ENCODE measurements at places on chromosomes 3 and 15. TPM values are rescaled to one million over a fixed set of nuclear protein-coding genes. Genes with fewer than 3 reads are reported as not detected.

The TOP2B gene
- total RNA-seq = 91.8 TPM

The FBXO40 gene
- total RNA-seq = 0.39 TPM

The LTK gene
- 74.6 TPM for total RNA-seq

DNA sequence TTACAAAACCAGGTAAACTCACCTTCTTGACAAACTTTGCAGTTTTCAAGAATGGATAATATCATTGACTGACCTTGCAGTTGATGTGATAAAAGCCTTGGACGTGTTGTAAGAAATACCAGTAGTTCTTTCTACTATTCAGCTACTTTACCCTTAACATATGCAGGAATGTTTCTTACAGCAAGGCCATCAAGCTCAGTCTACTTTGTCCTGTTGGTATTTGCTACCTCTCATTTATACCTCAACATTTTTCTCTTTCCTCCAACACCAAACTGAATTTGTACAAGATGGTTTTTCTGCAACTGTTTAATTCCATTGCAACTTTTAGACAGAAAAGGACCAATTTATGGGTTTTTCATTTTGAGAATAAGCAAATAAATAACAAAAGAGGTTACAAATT, 147.4 kb upstream of the BCHE start:
- DNase-seq = no peak

- DNase-seq = no peak
Measured at GRCh38 chr3:177735431-177735830, 538.1 kb upstream of the TBL1XR1 start.

DNA sequence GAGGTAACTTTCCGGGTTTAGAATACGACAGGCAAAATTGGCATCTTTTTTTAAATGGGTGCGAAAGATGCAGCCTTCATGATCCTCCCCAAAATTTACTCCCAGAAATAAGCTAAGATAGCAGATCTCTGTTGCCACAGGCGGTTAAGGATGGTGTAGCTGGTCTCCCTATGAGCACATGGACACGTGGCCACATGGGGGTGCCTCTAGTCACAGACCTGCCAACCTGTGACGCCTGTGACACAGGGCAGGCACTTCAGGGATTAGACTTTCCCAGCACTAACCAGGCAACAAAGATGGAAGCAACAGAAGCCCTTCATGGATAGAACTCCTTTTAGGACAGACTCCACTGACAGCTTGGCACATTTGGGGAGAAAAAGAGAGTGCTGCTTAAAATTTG, 320.3 kb downstream of the THSD4 start:
- no peak for DNase-seq

- no peak for DNase-seq
Measured at GRCh38 chr15:93467337-93467736, 378.3 kb upstream of the RGMA start.

DNA sequence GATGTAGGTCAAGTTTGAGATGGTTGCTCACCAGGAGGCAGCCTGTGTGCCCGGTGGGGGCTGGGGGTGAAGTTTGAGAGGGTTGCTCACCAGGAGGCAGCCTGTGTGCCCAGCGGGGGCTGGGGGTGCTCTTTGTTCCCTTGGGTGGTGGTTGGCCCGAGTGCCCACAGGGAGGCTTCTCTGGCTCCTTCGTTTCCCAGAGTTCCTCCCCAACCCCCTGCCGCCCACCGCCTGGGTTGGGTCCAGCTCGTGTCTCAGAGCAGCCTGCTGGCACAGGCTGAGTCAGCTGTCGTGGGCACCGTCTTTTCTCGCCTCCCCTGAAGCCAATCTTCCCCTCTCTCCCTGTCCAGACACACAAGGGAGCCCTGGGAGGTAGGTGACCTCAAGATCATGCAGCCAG, 3.1 kb downstream of the APBA2 start:
- no peak for DNase-seq

- DNase-seq = no peak
Measured at GRCh38 chr3:133591271-133591742, 17.8 kb downstream of the CDV3 start.

DNA sequence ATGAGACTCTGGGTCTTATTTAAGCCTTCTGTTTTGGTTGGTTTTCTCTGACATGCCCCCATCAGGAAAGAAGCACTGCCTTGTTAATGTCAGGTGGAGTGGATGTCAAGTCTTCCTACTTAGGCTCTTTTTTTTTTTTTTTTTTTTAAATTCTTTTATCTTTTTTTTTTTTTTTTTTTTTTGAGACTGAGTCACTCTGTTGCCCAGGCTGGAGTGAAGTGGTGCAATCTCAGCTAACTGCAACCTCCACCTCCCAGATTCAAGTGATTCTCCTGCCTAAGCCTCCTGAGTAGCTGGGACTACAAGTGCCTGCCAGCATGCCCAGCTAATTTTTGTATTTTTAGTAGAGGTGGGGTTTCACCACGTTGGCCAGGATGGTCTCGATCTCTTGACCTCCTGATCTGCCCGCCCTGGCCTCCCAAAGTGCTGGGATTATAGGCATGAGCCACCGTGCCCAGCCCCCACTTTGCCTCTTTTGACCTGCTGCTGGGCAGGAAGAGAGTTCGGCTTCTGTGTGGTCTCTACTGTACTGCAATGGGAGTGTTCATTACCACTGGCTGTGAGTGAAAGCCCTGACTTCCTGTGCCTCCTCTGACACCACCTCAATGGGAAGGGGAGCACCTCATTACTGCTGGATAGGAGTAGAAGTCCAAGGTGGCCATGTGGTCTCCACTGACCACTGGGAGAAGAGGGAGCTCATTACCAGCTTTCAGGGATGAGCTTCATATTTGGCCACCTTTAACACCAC, 10.9 kb downstream of the CTDSPL start:
- no peak for DNase-seq

DNA sequence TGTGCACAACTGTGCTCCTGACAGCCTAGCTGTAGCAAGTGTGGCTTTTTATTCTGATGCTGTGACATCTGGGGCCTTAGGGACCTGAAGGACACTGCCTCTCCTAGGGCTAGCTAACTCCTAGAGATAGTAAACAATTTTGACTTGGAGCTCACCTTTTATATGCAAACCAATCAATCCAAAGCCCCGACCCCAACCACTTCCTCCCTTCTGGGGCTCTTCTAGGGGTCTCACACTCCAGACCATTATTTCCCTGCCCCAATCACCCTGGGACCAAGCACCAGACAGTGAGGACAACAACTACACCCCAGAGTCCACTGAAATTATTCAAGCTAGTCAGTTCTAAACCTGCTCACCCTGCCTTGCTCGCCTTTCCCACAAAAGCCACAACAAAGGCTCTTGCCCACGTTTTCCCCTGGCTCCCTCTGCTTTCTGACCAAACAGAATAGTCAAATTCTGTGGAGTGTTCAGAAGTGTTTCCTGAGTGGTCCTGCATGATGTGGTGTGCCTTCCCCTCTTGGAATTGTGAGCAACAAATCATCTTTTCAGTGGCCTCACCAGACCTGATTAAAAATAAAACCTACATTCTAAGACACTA, 84.2 kb upstream of the WNT5A start:
- no peak for DNase-seq

DNA sequence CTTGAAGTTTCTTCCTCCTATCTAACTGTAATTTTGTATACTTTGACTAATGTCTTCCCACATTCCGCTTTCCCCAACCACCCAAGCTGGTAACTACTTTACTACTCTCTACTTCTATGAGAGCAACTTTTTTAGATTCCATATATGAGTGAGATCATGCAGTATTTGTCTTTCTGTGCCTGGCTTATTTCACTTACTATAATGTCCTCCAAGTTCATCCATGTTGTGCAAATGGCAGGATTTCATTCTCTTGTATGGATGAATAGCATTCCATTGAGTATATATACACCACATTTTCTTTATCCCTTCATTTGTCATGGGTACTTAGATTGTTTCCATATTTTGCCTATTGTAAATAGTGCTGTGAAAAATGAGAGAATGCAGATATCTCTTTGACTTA, 78.5 kb upstream of the CCNL1 start:
- no peak for DNase-seq

- no peak for DNase-seq
Measured at GRCh38 chr3:28891485-28891884, 389.4 kb upstream of the RBMS3 start.

- DNase-seq = no peak
Measured at GRCh38 chr15:89095073-89095472, 6.8 kb downstream of the ABHD2 start.

- no peak for DNase-seq
Measured at GRCh38 chr15:43516801-43517353, 531 bp upstream of the MAP1A start.

- DNase-seq = no peak
Measured at GRCh38 chr3:51670053-51670822, 814 bp upstream of the TEX264 start.

DNA sequence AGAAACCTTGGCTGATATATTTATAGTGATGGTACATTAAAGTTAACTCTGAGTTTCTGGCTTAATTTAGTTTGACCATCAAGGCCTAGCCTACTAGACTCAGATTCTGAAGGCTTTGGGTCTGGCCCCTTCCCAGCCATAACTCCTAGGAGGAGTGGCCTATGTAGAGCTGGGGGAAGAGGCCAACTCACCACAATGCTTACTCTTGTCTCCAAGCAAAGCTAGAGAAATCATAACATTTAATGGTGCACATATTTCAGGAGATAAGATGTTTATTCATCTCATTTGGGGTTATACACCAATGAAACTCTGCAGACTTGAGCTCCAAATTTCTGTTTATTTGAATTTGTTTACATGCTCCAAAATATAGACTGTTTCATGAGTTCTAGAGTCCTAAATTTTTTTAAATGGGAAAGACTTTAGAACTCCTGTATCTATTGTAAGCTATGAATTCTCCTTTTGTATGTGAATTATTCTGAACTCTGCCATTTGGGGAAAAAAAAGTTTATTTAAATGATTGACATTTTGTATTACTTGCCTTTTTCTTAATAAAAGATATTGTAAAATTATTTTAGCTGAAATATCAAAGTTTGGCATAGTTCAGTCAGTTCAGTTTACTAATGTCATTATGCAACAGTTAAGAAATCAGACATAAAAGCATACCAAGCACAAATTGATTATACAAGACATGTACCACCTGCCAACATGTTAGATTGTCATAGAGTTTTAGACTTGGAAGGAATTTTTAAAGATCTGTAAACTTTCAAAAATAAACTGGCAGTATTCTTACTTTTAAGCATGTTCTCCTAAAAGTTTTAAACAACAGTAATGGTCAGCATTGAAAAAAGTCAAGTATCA, 143.4 kb upstream of the NR2E3 start:
- no peak for DNase-seq

DNA sequence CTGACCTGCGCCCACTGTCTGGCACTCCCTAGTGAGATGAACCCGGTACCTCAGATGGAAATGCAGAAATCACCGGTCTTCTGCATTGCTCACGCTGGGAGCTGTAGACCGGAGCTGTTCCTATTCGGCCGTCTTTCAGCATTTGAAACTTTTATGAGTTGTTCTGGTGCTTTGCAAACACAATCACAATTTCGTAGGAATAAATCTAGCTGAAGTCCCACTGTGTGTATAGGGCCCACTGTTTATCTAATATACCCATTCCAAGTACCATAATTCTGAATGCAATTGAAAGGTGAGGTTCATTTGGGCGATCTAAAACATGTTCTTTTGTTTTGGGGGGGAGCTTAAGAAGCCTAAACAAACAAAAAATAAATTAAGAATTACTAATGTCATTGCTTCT, 572.1 kb downstream of the FGF12 start:
- no peak for DNase-seq

DNA sequence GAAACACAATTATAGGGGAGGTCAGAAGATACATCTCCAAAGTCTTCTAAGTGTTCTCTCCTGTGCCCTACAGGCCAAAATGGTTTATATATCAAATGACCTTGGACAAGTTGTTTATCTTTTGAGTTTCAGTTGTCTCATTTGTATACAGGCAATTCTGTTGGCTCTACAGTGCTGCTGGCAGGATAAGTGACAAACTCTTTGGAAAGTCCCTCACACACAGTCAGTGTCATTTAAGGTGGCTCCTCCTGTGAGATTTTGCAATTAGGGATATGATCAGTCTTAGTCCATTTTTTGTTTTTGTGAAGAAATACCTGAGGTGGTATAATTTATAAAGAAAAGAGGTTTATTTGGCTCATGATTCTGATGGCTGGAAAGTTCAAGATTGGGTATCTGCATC, 1035.8 kb upstream of the CFAP20DC start:
- no peak for DNase-seq

DNA sequence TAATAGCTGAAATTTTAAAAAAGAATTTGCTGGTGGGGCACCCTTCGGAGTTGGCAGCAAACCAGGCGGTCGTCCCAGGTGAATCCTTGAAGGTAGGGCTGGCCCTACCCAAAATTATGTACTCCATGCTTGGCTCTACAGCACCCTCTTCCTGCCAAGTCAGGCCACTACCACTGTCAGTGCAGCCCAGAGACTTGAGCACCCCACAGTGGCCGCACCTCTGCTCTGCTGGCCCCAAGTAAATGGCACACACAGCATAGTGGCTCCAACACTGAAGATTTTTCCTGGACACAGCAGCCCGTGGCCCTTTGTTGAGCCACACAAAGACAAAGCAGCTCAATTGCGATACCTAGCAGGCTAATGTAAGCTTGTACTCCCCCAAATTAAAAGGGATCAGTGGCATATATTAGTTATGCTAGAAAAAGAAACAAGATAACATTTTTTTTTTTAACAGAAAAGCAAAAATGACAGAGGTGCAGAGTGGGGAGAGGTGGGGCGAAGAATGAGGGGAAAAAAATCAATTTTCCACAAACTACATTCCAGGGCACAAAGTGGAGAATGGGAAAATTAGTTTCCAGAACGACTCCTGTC, 250.5 kb downstream of the UACA start:
- no peak for DNase-seq

DNA sequence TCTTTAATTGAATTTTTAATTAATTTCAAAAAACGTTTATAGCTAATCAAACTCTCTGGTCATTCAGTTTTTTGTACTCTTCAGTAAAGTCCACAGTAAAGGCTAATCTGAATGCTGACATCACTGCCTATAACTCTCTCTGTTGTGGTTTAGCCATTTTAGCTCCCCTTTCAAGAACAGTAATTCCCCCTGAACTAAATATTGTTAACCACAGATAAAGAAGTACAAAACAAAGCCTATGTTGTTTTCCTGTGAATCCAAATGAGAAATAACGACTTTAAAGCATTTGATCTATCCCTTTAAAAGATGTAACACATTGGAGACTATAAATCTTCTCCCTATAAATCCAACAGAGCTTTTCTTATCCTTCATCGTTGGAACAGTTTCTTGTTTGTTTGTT, 94.2 kb downstream of the ZBTB20 start:
- DNase-seq = no peak

DNA sequence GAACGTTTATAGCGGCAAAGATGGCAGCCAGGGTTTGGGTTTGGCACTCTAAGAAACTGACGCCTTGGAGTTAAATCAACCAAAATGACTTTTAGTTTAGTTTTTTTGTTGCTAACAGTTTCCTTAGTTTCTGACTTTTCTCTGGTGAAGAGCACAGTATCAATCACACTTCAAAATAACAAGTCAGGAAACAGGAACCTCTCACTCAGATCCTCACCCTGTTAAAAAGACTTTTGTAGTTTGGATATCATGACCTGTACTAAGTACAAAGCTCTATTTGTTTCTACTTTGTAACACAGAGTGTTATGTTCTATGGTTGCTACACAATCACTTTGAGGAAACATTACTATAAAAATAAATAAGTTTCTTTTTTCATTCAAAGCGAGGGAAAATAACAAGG, 51.1 kb downstream of the ATP10A start:
- DNase-seq = no peak
